Fibroblast of villous mesenchyme (primary cell): ENCODE measurements at places on chromosomes 3 and 15. TPM values are rescaled to one million over a fixed set of nuclear protein-coding genes. Genes with fewer than 3 reads are reported as not detected.

DNA sequence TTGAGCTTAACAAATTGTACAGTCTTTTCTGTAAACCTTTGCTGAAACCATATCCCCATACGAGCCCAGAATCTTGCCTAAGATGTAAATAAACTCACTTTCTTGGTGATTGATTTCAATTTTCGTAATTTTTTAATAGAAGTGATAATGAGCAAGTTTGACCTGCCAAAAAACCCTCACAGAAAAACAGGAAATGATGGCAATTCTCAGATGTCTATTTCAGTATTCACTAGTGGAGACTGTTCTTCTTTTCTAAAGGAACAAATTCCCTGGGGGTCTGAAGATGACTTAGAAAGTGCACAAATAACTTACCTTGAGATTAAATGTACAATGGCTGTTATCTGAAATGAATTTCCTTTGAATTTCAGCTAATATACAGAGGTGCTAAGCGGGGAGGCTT is 116.5 kb upstream of the CMC1 start:
- no peak for DNase-seq

GRCh38 chr3:65174713-65175112 is 486.9 kb upstream of the ADAMTS9 start:
- no peak for DNase-seq

GRCh38 chr3:159748425-159748824 is 240.2 kb upstream of the IL12A start:
- DNase-seq, result no peak

DNA sequence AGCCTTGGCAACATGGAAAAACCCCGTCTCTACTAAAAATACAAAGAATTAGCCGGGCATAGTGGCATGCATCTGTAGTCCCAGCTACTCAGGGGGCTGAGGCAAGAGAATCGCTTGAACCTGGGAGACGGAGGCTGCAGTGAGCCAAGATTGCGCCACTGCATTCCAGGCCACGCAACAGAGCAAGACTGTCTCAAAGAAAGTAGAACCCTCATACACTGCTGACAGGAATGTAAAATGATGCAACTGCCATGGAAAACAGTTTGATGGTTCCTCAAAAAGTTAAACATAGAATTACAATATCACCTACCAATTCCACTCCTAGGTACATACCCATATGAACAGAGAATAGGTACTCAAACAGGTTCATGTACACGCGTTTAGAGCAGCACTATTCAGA is 158.9 kb downstream of the TBC1D5 start:
- peak; percentile 34 for DNase-seq

- peak; percentile 88 for DNase-seq
Measured at GRCh38 chr3:47324278-47324865, 41.6 kb downstream of the KLHL18 start.

GRCh38 chr3:48301800-48302166 is 31.7 kb downstream of the SPINK8 start:
- DNase-seq, result peak; percentile 30

DNA sequence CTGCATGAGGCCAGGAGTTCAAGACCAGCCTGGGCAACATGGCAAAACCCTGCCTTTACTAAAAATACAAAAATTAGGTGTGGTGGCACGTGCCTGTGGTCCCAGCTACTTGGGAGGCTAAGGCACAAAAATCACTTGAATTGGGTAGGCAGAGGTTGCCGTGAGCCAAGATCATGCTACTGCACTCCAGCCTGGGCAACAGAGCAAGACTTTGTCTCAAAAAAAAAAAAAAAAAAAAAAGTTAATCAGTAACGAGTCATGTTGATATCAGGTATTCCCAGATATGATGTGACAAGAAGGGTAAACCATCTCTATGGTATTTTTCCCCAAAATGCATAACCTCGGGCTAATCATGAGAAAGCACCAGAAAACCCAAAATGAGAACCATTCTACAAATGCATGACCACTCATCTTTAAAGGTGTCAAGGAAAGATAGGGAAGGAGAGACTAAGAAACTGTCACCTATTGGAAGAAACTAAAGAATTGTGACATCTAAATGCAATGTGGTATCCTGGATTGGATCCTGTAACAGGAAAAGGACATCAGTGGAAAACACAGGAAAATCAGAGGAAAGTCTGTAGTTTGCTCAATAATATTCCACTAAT is 66.5 kb upstream of the MAP4 start:
- no peak for DNase-seq

- DNase-seq, result peak; percentile 51
Measured at GRCh38 chr3:106589311-106589942, 720.6 kb upstream of the CBLB start.

- DNase-seq, result no peak
Measured at GRCh38 chr3:108281670-108282069, 14.7 kb upstream of the HHLA2 start.

LYZL4 gene
- not detected in 2 replicates for total RNA-seq
